ENCODE measurements at places on chromosomes 16 and 17.

GRCh38 chr16:68893710-68894705 lies 50.7 kb downstream of the TANGO6 start:
- no peak for DNase-seq

- DNase-seq, result no peak
These were observed 7.7 kb upstream of the C16orf78 start for GRCh38 chr16:49365711-49366509.

- DNase-seq, result no peak
These were observed 279.8 kb upstream of the GOT2 start for GRCh38 chr16:59013930-59014329.

DNA sequence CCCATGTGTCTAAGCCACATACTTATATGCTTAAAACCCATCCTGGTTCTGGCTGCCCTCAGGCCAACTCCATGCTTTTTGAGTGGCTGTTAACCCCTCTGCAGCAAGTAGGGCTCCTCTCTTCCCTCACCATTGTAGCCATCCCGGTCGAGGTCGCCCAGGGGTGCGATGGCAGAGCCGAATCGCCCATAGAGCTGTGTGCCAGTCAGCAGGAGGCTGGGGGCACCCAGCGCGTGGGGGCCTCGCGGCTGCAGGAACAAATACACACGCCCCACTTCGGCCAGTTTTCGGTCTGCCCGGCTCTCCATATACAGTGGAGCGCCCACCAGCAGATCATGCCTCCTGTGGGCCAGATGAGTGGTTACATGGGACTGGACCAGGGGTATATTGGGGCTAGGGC lies 6.1 kb downstream of the ITGA2B start:
- DNase-seq, result no peak

- no peak for DNase-seq
These were observed 37.2 kb downstream of the CCDC182 start for GRCh38 chr17:57707892-57708291.

DNA sequence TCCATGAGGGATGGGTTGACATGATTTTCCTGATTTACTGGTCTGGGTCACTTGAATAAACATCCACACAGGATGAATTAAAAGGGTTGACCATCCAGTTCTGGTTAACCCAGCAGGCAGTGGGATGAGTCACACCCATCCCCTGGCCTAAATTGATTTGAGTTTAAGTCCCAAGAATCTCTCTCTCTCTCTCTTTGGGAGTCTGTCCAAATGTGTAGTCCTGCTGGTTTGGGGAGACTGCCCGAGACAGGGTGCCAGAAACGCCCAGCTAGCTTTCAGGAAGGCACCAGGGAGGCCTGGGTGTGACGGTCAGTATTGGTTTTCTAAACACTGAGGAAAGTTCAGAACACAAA lies 38.8 kb downstream of the SCPEP1 start:
- no peak for DNase-seq

Data from CD4-positive, alpha-beta T cell treated with Interleukin-17A for 1 hour (primary cell).